ENCODE measurements at places on chromosomes 6 and 20.

DNA sequence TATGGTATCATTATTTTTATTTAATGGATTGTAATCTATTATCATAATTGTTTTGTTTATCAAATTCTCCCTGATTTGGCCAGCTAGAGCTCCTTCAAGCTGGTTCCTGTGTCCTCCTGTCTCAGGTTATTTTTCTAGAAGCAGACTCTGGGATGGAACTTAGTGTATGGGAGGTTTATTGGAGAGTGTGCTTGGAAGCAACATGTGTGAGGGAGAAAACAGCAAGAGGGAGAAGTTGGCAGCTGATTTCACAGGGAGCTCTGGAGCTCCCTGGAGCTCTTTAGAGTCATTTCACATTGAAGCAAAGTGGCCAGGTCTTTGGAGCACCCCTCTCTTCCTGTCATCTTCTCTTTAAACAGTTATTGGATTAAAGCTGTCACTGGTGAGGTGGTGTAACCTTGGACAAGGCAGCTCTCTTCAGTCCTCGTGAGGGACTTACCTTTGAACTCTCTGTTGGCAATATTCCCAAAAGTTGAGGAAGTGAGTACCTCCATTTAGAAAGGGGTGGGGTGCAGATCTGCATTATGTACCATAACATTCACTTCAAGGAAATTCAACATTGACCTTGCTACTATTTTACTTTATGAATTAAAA lies 103.6 kb downstream of the PHF3 start:
- no peak for DNase-seq

GRCh38 chr6:1445650-1446330 lies 56.4 kb downstream of the FOXF2 start:
- DNase-seq, result no peak

DNA sequence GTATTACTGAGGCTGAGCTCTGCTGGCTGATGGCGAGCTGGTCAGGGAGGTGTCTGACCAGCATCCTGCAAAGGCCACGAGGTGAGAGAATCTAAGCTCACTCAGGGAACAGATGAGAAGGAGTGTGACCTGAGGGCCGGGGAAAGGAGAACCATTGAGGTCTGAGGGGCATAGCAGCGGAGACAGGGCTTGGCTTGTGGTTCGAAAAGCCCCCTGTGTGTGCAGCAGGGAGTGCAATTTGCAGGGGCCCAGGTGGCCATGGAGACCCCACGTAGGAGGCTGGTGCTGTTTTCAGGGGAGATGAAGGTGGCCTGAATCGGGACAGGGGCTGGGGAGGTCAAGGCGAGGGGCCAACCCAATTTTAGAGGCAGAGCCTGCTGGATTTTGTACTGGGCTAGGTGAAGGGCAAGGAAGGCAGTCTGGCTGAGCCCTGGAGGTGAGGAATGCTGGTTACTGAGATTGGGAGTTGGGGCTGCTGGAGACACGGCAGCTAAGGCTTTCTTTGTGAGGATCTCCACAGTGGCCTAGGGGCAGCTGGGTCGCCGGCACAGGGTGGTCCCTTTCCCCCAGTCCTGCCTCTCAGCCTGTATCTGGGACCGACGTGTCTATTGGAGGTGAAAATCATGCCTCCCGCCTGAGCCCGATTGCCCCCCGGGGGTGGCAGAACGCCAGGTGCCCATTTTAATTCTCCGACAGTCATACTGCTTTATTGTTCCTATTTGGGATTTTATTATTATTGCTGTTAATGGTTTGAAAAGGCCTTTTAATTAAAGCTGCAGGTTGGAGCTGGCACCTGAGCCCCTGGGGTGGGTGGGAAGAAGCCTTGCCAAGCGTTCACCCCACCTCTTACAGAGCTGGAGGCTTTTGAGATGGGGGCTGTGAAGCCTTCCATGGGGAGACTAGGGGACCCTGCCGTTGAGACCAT lies 28.4 kb downstream of the DLGAP4 start:
- DNase-seq, result no peak

- no peak for DNase-seq
Observed at GRCh38 chr20:62700261-62700930, 8.2 kb upstream of the NTSR1 start.

- peak; percentile 99 for DNase-seq
Observed at GRCh38 chr6:151067684-151068596, 171.8 kb upstream of the AKAP12 start.

GRCh38 chr6:87670707-87671106 lies 31.3 kb downstream of the AKIRIN2 start:
- no peak for DNase-seq

GRCh38 chr6:132929141-132929540 lies 114.8 kb downstream of the RPS12 start:
- DNase-seq, result peak; percentile 39

GRCh38 chr6:78947962-78948361 lies 80.6 kb downstream of the IRAK1BP1 start:
- DNase-seq, result peak; percentile 65

GRCh38 chr6:85390105-85390728 lies 59.7 kb upstream of the NT5E start:
- DNase-seq, result no peak
